ENCODE measurements at places on chromosomes 2 and 18. TPM values are rescaled to one million over a fixed set of nuclear protein-coding genes. Genes with fewer than 3 reads are reported as not detected.

DNA sequence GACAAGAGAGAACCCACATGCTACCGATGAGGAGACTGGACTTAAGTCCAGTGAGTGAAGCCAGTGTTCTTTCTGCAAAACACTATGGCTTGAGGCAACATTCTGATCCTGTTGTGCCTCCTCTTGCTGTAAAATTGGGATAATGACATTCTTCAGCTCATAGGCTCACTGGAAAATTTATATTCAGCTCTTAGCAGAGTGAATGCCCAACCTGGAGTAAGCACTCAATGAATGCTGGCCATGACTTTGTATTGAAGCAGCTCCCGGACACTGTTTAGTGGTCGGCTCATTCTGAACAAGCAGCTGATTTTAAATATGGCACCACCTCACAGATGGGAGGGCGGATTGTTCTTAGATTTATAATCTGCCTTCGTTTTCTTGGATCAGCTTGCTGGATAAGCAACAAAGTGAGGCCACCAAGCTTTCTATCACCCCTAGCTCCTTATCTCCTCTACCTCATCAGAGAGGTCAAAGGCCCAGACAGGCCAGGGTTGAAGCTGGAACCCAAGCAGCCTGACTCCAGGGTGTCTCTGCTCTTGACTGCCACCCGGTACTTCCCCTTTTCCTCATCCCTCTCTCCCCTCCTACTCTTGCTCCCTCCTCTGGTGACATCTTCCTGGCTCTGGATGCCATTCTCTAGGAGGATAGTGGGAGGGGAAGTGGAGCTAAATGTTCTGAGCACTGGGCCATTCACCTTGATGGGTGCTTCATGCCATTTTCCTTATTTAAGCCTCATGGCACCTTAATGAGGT is 11.5 kb downstream of the SLC9A4 start:
- DNase-seq, result no peak

IL36A gene
- total RNA-seq, result not detected

DNA sequence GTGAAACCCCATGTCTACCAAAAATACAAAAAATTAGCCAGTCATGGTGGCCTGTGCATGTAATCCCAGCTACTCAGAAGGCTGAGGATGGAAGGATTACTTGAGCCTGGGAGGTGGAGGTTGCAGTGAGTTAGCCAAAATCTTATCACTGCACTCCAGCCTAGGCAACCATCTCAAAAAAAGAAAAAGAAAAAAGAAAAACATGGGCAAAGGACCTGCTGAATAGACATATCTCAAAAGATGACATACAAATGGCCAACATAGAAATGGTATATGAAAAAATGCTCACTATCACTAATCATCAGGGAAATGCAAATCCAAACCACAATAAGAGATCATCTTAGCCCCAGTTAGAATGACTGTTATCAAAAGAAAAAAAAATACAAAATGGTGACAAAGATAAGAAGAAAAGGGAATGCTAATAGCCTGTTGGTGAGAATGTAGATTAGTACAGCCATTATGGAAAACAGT is 1.4 kb upstream of the TGOLN2 start:
- DNase-seq, result no peak

GRCh38 chr2:113703386-113704299 is 52.8 kb downstream of the SLC35F5 start:
- DNase-seq, result no peak

TNFAIP6 gene
- total RNA-seq, result 7.3 TPM

TTR gene
- not detected for total RNA-seq

GRCh38 chr2:238287737-238288649 is at the start of gene PER2:
PER2 (minus strand) TSS chr2:238288610; CDS start chr2:238277936, 10,674 bp downstream.
- DNase-seq, result peak; percentile 80

- no peak for DNase-seq
Observed at GRCh38 chr18:3624546-3624934, 174.6 kb downstream of the TGIF1 start.

- DNase-seq, result no peak
Observed at GRCh38 chr18:8235894-8236293, 373.3 kb upstream of the RAB12 start.

Data from RPMI7951 (cell line).